ENCODE measurements at places on chromosomes 2 and 18.

- no peak for DNase-seq
Observed at GRCh38 chr2:134073023-134073422, 180.8 kb upstream of the MGAT5 start.

- no peak for DNase-seq
Observed at GRCh38 chr2:149191915-149192314, 138.5 kb upstream of the LYPD6 start.

GRCh38 chr2:128486640-128487375 is 168.1 kb upstream of the HS6ST1 start:
- DNase-seq = no peak

DNA sequence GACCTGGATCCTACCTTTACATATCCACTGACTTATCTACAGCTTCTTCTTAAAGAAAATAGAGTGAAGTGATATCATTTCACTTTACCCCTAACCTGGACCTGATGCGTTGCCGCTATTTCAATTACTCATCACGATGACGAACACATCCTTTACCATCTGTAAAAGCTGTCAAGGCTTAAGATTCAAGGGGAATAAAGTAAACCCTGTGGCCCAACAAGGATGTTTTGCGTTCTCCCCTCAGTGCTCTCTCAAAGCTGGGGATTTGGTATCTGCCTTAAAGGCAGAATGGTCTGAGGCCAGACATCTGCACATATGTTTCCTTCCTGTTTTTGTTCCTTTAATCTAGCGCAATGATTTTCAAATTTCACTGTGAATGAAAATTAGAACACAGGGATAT is 100.1 kb upstream of the KLF7 start:
- DNase-seq = no peak

GRCh38 chr2:240638512-240639160 is 13.4 kb downstream of the GPR35 start:
- no peak for DNase-seq

DNA sequence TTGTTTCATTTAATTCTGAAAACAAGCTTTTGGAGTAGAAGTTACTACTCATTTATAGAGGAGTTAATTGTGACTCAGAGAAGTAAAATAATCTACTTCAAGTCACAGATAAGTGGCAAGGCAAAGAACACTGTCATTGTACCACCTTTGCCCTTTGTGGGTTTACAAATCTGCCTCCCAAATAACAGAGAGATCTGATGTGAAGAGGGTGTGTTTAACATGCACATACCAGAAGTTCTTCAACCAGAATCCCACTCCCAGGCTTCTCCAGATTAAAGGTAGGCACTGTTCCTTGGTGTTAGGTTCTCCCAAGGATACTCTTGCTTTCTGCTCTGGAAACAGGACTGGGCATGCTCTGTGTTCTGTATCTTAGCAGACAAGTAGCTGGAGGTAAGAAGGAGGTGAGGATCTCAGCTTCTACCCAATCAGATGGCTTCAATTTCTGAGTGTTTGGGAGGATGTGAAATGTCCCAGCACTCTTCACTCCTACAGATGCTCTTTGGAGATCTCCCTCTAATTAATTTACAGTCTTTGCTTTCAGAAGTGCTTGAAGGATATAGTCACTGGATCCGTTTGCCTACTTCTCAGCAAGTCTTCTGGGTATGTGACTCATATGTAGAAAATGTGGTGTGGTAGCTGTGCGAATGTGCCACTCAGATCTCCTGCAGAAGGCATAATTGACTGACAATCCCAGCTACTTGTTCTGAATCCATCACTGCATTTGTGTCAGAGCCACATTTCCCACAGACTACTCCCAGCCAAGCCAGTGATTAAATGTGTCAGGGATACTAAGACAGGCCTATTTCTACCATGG is 111.1 kb downstream of the KLHL14 start:
- peak; percentile 42 for DNase-seq

GRCh38 chr18:48782381-48782861 is 168.3 kb downstream of the SMAD7 start:
- DNase-seq = no peak

DNA sequence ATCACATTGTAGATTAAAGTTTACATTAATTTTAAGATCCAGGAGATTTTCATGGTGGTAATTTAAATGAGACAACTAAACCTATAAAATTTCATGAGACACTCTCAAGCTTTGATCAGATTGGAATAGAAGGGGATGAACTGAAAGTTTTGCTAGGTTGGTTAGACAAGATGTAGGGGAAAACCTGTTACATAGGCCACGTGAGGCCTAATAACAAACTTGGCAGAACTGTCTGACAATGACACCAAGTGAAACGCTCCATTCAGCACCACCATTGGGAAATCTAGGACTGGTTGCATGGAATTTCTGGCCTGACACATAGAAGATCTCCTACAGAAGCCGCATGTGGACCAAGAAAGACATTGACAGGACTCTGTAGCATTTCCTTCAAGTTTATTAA is 87.8 kb upstream of the SLC39A10 start:
- no peak for DNase-seq

DNA sequence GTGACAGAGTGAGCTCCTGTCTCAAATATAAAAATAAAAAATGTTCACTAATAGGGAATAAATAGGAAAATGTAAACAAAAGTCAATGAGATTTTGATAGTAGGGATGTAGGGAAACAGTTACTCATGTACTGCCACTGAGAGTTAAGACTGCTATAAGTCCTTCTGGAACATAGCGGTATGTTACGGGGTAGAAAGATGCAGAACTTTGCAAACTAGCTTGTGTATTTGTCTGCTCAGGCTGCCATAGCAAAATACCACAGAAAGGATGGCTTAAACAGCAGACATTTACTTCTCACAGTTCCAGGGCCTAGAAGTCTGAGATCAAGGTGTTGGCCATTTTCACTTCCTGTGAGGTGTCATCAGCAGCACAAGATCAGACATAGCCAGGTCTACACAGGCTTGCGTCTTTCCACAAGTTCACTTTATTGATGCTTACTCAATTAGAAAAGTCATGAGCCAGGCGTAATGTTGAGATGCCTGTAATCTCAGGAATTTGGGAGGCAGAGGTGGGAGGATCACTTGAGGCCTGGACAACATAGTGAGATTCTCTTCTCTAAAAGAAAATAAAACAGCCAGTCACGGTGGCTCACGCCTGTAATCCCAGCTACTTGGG is 8.8 kb downstream of the TXNDC2 start:
- no peak for DNase-seq

GRCh38 chr2:28068527-28068926 is 178.0 kb downstream of the BABAM2 start:
- DNase-seq = no peak

- no peak for DNase-seq
Observed at GRCh38 chr2:19810148-19810547, 91.6 kb downstream of the TTC32 start.

- DNase-seq = no peak
Observed at GRCh38 chr2:12579018-12579417, 137.7 kb upstream of the TRIB2 start.

GRCh38 chr18:79329786-79330185 is 65.9 kb upstream of the NFATC1 start:
- DNase-seq = no peak

- DNase-seq = no peak
Observed at GRCh38 chr2:43288417-43289305, 62.3 kb upstream of the ZFP36L2 start.

- no peak for DNase-seq
Observed at GRCh38 chr2:234569776-234570430, 73.0 kb upstream of the ARL4C start.

DNA sequence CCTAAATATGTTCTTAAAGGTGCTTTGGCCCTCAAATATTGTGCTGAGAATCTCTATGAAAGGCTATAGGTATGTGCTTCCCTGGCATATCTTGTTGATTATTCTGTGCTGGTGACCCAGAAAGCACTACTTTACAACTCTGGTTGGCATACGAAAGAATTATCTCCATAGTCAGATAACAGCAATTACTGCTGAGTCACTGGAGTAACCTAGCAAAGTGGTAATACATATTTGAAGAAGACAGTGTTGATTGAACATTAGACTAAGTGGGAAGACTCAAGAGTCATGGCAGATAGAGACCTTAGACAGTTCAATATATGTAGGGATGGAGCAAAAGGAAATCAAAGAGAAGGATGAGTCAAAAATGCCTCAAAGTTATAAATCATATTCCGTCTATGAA is 1978.5 kb upstream of the LRRTM1 start:
- DNase-seq = no peak

DNA sequence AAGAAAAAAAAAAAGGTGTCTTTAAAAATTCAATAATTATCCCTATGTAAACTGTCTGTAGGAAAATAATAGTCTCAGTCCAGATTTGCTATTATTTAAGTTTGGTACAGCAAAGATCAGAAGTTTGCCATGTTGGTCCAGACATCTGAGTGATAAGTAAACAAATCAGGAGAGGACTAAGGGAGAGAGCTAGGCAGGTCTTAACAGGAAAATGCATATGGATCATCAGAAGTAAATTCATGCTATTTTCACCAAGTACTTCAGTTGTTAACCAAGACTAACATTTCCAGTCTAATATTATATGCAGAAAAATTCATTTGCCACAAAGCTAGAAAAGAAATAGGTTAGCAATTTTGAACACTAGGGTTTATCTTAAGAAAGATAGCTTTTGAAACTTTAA is 95.0 kb upstream of the STK17B start:
- no peak for DNase-seq

GRCh38 chr18:11901826-11902438 is 6.2 kb downstream of the MPPE1 start:
- DNase-seq = no peak

DNA sequence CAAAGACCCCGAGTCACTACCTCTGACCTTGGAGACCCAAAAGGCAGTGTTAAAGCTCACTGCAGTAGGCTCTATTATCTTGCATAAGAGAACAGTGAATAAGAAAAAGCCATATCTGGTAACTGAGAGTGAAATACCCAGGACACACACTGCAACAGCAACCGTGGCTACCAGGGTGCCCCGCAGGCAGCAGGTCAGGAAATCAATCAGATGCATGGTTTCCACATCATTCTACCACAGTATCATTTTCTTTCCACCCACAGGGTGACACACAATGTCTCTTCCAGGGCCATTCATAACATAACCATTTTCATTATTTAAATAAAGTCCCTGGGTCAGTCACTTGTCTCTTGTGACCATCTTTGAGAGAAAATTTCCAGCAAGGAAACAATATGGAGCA is 131.3 kb downstream of the CCBE1 start:
- no peak for DNase-seq

GRCh38 chr2:227799202-227799601 is 14.4 kb upstream of the CCL20 start:
- DNase-seq = no peak

- no peak for DNase-seq
Observed at GRCh38 chr2:220166616-220167015, 539.2 kb downstream of the SLC4A3 start.

- no peak for DNase-seq
Observed at GRCh38 chr2:161055289-161055688, 104.9 kb upstream of the TANK start.
